Activated naive CD4-positive, alpha-beta T cell treated with anti-CD3 and anti-CD28 coated beads, Interleukin-2, amount 10 ng/mL, durations not matched to agents 7 days and 5 days (primary cell): ENCODE measurements at places on chromosomes 7 and 10.

- peaks cover 4% of the 10 kb centered on the region for H3K36me3 ChIP-seq
- H3K4me1 ChIP-seq = peaks cover 4% of the 10 kb centered on the region
- peak; percentile 55 for DNase-seq
- H3K27ac ChIP-seq = no peak overlapping the region
- no peaks in the 10 kb centered on the region for H3K27me3 ChIP-seq
- no peak overlapping the region for H3K4me3 ChIP-seq
Observed at GRCh38 chr10:46092524-46093081, 46.5 kb upstream of the MSMB start.

DNA sequence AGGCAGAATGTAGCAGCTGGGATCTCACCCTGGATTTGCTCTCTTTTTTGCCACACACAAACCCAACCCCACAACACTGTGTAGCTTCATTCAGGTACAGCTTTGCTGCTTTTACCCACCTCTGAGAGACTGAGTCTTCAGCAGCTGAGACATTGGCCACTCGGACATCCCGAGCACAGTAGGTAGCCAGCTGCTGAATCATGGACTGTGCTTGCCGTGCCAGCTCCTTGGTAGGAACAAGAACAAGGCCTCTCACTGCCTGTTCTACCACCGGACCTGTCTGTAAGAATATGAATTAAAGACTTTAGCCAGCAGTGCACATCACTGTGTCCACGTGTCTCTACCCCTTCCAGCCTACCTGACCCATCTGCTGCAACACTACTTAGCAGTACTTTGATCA, 937 bp downstream of the DDX56 start:
- no peaks in the 10 kb centered on the region for H3K27me3 ChIP-seq
- peak overlapping the region; percentile 90 for H3K4me3 ChIP-seq
- no peak for DNase-seq

GRCh38 chr7:69685293-69685631, 87.0 kb downstream of the AUTS2 start:
- H3K4me1 ChIP-seq = no peaks in the 10 kb centered on the region
- H3K27ac ChIP-seq = no peak overlapping the region
- no peaks in the 10 kb centered on the region for H3K27me3 ChIP-seq

DNA sequence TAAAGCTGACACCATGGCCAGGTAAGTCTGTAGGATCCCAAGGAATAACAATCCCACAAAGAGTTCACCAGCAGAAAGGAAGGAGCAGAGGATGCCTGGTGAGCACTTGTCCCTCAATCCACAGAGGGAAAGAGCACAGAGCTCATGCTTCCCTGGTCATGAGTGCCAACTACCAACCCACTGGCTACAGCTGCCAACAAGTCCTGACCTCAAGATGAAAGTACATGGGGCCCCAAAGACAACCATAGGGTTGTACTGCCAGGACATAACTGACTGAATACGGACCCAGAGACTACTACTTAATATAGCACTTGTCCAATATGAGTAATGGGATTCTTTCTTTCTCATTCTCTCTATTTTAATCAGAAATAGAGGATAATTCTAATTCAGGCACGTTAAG, 83.3 kb downstream of the JCAD start:
- H3K4me1 ChIP-seq = no peaks in the 10 kb centered on the region
- H3K27ac ChIP-seq = no peak overlapping the region
- peaks cover 18% of the 10 kb centered on the region for H3K27me3 ChIP-seq
- no peak for DNase-seq

GRCh38 chr7:115728518-115728917, 302.0 kb downstream of the TFEC start:
- DNase-seq = no peak
- no peaks in the 10 kb centered on the region for H3K36me3 ChIP-seq
- H3K4me3 ChIP-seq = no peak overlapping the region

GRCh38 chr10:47350671-47351640, 2.8 kb downstream of the RBP3 start:
- no peak overlapping the region for H3K27ac ChIP-seq
- DNase-seq = no peak
- no peak overlapping the region for H3K4me3 ChIP-seq
- H3K27me3 ChIP-seq = no peaks in the 10 kb centered on the region

GRCh38 chr7:91233212-91233611, 31.0 kb upstream of the FZD1 start:
- no peak overlapping the region for H3K27ac ChIP-seq
- H3K4me3 ChIP-seq = no peak overlapping the region
- DNase-seq = no peak
- H3K4me1 ChIP-seq = no peaks in the 10 kb centered on the region
- no peaks in the 10 kb centered on the region for H3K27me3 ChIP-seq

DNA sequence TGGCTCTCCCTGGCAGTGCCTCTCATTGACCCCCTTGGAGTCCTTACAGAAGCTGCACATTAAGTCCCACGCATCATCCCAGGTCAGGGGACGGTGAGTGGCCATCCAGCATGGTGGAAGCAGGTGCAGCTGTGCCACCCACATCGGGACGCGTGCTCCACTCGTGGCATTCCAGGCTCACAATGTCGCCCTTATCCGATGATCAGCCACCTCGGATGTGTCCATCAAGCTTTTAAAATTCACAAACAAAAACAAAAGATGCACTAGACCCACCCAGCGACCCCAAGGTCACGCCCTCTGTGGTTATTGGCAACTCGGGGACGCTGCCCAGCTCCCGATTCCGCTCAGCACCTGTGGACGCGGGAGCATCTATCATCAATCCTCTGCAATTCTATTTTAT, 530.9 kb downstream of the PTPRN2 start:
- no peaks in the 10 kb centered on the region for H3K27me3 ChIP-seq
- H3K4me1 ChIP-seq = no peaks in the 10 kb centered on the region
- no peak for DNase-seq
- no peaks in the 10 kb centered on the region for H3K36me3 ChIP-seq

GRCh38 chr10:124802313-124802675, 675 bp downstream of the ABRAXAS2 start:
- no peak for DNase-seq
- no peaks in the 10 kb centered on the region for H3K36me3 ChIP-seq
- peaks cover 21% of the 10 kb centered on the region for H3K4me1 ChIP-seq
- peak overlapping the region; percentile 93 for H3K27ac ChIP-seq
- H3K27me3 ChIP-seq = peaks cover 20% of the 10 kb centered on the region

GRCh38 chr10:93876381-93876780, 17.4 kb upstream of the SLC35G1 start:
- no peak overlapping the region for H3K4me3 ChIP-seq
- H3K4me1 ChIP-seq = no peaks in the 10 kb centered on the region
- peaks cover 4% of the 10 kb centered on the region for H3K27me3 ChIP-seq
- no peak overlapping the region for H3K27ac ChIP-seq
- no peak for DNase-seq

- H3K4me3 ChIP-seq = no peak overlapping the region
- H3K27ac ChIP-seq = no peak overlapping the region
- H3K36me3 ChIP-seq = no peaks in the 10 kb centered on the region
- peaks cover 2% of the 10 kb centered on the region for H3K4me1 ChIP-seq
Observed at GRCh38 chr10:24214762-24215161, 5.8 kb downstream of the KIAA1217 start.

- DNase-seq = no peak
- H3K4me1 ChIP-seq = no peaks in the 10 kb centered on the region
- peaks cover 9% of the 10 kb centered on the region for H3K27me3 ChIP-seq
- H3K27ac ChIP-seq = no peak overlapping the region
- no peaks in the 10 kb centered on the region for H3K36me3 ChIP-seq
- no peak overlapping the region for H3K4me3 ChIP-seq
Observed at GRCh38 chr7:36217211-36217960, 64.3 kb downstream of the EEPD1 start.

- H3K27me3 ChIP-seq = peaks cover 16% of the 10 kb centered on the region
- no peak for DNase-seq
- no peaks in the 10 kb centered on the region for H3K36me3 ChIP-seq
- peaks cover 24% of the 10 kb centered on the region for H3K4me1 ChIP-seq
- H3K4me3 ChIP-seq = no peak overlapping the region
- no peak overlapping the region for H3K27ac ChIP-seq
Observed at GRCh38 chr7:134890246-134891240, 95.8 kb upstream of the AGBL3 start.

DNA sequence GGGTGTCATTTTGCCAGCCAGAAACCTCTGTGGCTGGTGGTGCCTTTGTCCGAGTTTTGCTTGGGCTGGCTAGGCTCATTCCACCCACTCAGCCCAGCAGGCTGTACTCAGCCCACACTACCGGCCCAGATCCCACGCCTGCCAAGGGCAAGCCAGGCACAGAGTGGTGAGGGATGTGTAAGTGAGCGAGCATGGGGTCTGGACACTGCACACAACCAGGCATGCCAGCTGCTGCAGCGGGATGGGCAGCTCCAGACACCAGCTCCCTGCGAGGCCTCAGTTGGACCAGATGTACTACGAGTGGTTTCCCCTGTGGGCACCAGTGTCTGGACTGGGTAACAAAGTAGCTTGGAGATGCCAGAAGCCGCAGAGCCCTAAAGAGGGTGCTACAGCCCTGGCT, 134.2 kb upstream of the C7orf33 start:
- no peaks in the 10 kb centered on the region for H3K4me1 ChIP-seq
- no peak overlapping the region for H3K4me3 ChIP-seq
- no peaks in the 10 kb centered on the region for H3K36me3 ChIP-seq
- DNase-seq = no peak

DNA sequence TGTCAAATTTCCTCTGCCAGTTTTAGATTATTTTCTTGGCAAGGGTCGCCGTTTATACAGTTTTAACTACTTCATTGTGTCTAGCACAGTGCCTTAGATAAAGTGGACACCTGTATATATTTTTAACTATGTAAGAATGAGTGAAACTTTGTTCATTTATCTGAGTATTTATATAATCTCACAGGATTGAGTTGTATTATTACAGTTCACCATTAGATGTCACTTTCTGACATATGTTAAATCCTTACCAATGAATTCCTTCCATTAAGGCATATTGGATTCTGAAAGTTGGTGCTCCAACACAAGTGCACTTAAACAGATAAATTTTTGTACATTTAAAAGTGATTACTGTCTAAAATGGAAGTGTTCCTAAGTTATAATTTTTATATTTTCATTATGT, 43.0 kb downstream of the ZMYND11 start:
- H3K27me3 ChIP-seq = no peaks in the 10 kb centered on the region
- H3K27ac ChIP-seq = no peak overlapping the region

DNA sequence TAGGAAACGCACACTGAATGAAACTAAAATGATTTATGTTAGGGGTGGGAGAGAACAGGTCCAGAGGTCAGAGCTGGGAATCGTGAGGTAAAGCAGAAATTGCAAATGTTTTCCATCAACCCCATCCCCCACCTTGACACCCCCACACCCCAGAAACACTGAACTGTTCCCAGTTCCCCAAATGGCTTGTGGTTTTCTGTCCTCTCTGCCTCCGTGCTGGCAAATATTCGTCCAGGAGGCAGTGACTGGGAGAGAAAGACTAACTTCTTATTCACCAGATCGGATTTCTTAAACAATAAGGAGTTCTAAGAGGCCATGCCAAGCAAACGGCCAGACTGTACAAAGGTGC, 730 bp upstream of the RASSF4 start:
- peak overlapping the region; percentile 63 for H3K27ac ChIP-seq
- H3K4me3 ChIP-seq = peak overlapping the region; percentile 81
- peaks cover 16% of the 10 kb centered on the region for H3K4me1 ChIP-seq
- peaks cover 13% of the 10 kb centered on the region for H3K27me3 ChIP-seq
- H3K36me3 ChIP-seq = peaks cover 11% of the 10 kb centered on the region

DNA sequence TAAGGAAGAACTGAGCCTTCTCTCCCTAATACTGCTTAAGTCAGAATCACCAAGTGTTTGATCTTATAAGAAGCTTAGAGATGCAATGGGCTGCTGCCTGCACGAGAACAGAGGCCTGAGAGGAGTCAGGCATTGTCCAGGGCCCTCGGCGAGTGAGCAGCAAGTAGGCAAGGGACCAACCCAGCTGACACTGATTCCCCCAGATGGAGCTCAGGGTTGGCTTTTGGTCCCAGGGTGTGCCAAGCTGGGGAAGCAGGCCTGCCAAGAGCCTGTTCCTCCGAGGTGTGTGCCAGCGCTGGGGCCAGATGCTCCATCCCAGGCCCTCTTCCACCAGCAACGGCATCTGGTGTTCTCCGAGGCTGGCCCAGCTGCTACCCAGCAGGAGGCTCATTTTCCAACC, 222.0 kb upstream of the ZMIZ1 start:
- no peak overlapping the region for H3K4me3 ChIP-seq
- H3K27ac ChIP-seq = no peak overlapping the region
- no peaks in the 10 kb centered on the region for H3K4me1 ChIP-seq
- no peak for DNase-seq
- H3K36me3 ChIP-seq = no peaks in the 10 kb centered on the region

DNA sequence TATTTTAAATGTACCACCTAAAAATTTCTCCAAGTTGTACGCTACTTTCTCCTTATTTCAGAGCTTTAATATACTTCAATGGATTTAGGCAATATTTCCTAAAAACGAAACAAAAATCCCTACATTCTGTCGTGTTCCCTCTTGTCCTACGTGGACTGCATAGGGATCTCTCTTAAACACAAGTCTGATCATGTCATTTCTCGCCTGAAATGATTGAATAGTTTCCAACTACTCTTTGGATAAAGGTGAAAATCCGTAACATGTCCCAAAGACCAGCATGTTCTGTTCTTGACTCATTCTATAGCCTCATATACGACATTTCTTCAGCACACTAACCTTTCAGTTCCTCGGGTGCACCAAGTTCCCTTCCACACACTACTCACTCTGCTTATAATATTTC, 17.7 kb upstream of the TPK1 start:
- H3K27me3 ChIP-seq = no peaks in the 10 kb centered on the region
- no peak overlapping the region for H3K4me3 ChIP-seq
- DNase-seq = no peak
- H3K4me1 ChIP-seq = no peaks in the 10 kb centered on the region

DNA sequence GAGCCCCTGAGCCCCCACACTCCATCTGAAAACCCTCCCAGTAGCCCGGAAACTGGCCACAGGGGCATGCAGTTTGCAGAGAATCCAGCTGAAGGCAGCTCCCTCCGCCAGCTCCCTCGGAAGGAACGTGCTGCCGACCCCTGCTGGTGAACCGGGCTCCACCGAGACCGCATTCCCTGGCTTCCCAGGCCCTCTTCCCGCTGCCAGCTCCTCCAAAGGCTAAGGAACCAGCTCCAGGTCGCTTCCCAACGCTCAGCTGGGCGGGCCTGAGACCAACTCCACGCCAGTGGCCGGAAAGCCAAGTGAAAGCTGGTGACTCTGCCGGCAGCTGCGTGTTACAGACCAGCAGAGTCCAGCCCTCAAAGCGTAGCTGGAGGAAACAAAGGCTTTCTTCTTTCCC, 35.8 kb downstream of the GPER1 start:
- H3K27me3 ChIP-seq = no peaks in the 10 kb centered on the region
- H3K4me1 ChIP-seq = peaks cover 9% of the 10 kb centered on the region
- H3K4me3 ChIP-seq = no peak overlapping the region
- H3K27ac ChIP-seq = no peak overlapping the region
- DNase-seq = no peak
